ENCODE measurements at places on chromosomes 4 and X. TPM values are rescaled to one million over a fixed set of nuclear protein-coding genes. Genes with fewer than 3 reads are reported as not detected.

The EVC gene
- not detected for total RNA-seq

DNA sequence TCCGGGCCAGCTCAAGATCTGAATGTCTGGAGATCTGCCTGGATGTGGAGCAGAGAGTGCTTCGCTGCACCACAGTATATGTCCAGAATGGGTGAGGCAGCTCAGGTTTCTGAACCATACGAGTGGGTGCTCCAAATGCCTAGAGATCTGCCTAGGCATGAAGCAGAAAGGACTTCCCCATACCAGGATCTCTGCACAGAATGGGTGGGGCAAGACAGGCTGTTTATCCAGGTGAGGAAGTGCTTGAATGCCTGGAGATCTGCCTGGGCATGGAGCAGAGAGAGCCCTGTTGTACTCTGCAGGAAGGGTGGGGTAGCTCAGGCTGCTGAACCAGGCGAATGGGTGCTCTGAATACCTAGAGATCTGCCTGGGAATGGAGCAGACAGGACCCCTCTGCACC is 45.4 kb upstream of the MAGEC2 start:
- DNase-seq: no peak

DNA sequence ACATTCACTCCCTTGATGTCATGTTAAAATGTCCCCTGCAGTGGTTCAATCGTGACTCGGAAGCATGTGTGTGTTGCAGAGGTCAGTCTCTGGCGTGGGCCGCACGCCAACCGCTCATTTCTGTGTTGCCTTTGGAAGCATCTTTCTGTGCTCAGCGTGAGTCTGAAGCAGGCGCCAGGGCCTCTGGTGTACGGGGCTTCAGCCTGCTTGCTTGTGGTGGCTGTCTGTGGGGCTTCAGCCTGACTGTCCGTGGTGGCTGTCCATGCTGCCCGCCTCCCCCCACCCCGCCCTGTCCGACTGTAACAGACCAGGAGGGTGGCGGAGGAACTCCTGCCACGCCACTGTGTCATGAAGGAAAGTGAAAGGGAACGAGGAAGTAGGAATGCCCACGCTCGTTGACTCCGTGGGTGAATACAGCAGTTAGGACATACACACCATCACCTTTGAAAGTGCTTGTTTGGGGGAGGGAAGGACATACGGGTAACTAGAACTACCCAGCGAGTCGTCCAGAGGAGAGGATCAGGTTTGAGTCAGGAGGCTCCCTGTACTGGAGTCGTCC is 14.7 kb upstream of the CLCN4 start:
- DNase-seq: no peak

GRCh38 chrX:25019707-25020390 is 4.1 kb upstream of the ARX start:
- DNase-seq: no peak

The SERTM2 gene
- 0.25 TPM for total RNA-seq

DNA sequence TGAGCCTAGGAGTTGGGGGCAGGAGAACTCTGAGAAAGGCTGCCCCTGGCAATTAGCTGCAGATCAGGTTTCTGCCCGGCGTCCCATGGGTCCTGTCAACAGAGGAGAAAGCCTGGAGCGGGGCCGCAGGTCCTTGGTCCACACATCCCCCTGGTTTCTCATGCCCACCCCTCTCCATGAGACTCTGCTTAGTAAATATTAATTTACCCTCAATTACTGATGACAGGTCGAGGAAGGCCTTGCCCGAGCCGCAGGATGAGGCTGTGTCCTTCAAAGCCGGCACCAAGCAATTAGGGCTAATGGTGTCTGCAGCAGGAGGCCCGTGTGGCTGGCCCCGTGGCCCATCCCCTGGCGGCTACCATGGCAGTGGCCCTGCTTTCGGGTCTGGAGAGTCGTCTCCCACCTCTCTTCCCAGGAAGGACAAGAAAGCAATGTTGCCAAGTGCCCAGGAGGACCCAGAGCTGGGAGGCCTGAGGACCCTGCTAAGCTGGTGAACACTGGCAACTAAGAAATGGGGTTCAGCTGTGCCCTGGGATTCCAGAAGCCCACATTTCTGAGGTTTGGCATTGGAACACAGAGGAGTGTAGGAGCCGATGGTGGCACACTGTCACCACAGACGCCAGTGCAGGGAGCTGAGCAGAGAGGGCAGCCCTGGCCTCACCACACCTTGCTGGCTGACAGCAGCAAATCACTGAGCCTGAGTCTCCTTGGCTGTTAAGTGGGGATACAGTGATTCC is 114.6 kb downstream of the CPZ start:
- DNase-seq: no peak

The SLITRK4 gene
- not detected for total RNA-seq

GRCh38 chrX:1165535-1166196 is 46.8 kb downstream of the CRLF2 start:
- peak; percentile 48 for DNase-seq

The SMIM43 gene
- not detected for total RNA-seq

GRCh38 chrX:100812216-100813158 is 7.7 kb upstream of the CSTF2 start:
- DNase-seq: no peak

DNA sequence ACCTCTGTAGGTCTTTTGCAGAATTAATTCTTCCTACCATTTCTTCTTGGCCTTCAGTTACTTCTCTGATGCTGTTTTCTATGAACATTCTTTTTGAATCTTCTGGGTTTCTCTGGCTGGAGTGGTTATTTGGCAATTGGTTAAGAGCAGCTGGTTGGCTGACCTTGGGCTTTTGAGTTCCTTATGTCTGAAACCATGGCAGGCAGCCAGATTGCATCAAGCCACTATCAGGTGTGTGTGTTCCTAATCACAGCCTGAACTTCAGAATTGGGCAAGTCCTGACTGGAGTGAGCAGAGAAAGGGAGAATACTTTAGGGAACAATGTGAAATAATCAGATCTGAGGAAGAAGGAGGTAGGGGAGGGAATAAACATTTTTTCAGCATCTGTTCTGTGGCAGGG is 90.2 kb downstream of the ARHGAP10 start:
- DNase-seq: no peak

DNA sequence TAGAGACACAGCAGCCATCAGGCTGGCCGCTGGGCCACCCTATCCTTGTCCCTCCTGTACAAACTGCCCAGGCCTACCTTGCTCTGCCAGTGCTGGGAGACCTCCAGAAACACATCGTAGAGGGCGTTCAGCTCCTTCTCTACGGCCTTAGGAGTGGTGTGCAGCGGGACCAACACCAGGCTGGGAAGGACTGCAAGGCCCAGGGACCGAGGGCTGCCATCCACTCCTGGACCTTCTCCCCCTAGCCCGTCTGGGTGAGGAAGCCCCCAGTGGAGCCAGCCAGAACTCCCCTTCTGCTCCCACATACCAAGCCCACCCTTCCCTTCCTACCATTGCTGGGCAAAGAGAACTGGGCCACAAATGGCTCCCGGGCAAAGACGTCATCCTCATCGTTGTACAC is 5.0 kb downstream of the RPL10 start:
- no peak for DNase-seq

GRCh38 chrX:127459790-127460189 is 592.4 kb downstream of the ACTRT1 start:
- DNase-seq: no peak

DNA sequence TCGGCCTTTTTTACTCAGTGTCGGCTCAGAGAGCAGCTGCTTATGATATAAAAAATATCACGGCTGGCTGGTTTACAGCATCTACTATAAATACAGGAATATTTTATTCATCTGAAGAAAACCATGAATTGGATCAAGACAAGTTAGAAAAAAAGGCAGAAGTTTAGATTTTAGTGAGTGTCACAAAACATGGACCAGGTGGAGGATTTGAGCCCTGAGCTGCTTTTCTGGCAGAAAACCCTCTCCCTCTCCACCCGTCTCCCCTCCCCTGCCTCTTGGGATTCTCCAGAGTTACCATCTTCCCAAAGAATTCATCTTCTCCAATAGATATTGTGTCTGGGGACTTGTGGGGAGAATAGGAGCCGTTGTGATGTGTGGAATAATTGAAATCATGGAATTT is 142.8 kb upstream of the RAI2 start:
- DNase-seq: no peak

The GAGE12H gene
- not detected for total RNA-seq

DNA sequence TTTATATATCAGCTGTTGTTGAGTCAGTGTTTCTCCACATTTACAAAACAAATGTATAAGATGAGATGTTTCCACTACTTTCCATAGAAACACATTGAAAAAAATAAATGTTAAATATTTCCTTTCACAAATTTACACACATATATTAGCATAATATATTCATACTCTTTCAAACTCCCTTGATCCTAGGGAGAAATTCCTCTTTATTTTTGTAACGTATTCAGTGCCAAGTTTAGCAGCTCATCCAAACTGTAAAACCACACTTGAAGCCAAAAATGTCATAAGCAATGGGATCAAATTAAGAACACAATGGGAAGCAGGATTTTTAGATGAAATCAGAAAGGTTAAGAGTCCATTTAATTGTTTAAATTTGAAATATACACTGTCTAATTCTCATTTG is 381.1 kb upstream of the MAD2L1 start:
- DNase-seq: no peak

DNA sequence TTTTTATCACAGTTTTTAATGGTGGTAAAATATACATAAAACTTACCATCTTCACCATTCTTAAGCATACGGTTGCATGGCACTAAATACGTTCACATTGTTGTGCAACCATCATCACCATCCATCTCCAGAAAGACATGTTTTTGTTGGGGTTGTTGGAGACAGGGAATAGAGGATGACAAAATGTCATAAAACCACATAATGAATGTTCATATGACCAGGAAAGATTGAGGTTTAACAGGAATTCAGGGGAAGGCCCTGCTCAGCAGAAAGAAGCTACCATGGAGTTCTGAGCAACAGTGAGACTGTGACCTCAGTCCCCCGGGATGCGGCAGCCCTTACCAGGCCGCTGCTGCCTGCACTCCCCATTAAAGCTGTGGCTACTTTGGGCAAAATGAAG is 63.9 kb upstream of the TRIM2 start:
- no peak for DNase-seq

GRCh38 chr4:41575207-41575606 is 37.2 kb downstream of the LIMCH1 start:
- DNase-seq: no peak

- no peak for DNase-seq
Observed at GRCh38 chrX:100710816-100711215, 21.1 kb downstream of the SYTL4 start.

DNA sequence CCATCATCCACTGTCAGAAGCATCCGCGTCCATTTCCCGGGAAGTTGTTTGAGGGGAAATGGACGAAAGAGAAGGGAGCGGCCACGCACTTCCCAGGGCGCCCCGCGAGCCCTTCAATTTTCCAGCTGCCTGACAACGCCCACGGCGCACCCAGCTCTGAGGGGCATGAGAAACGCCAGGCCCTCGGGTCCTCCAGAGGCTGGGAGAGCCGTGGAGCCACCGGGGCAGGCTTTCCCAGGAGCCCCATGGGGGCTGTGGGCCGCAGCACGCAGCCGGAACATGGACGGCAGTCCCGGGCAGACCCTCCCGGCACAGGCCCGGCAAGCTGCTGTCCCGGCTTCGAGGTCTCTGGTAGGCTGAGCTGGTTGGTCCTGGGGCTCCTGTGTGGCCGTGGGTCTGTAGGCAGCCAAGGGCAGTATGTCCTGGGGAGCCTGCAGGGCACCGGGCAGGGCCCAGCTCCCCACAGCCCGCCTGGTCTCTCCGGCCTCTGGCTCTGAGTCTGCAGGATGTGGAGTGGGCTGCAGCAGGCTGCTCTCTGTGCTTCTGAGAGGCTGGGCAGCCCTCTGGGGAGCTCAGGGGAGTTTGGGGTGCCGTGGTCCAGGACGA is 115.2 kb downstream of the FAM53A start:
- DNase-seq: no peak

The RTL3 gene
- total RNA-seq: not detected

GRCh38 chrX:78931814-78932213 is 13.4 kb upstream of the P2RY10 start:
- DNase-seq: no peak

DNA sequence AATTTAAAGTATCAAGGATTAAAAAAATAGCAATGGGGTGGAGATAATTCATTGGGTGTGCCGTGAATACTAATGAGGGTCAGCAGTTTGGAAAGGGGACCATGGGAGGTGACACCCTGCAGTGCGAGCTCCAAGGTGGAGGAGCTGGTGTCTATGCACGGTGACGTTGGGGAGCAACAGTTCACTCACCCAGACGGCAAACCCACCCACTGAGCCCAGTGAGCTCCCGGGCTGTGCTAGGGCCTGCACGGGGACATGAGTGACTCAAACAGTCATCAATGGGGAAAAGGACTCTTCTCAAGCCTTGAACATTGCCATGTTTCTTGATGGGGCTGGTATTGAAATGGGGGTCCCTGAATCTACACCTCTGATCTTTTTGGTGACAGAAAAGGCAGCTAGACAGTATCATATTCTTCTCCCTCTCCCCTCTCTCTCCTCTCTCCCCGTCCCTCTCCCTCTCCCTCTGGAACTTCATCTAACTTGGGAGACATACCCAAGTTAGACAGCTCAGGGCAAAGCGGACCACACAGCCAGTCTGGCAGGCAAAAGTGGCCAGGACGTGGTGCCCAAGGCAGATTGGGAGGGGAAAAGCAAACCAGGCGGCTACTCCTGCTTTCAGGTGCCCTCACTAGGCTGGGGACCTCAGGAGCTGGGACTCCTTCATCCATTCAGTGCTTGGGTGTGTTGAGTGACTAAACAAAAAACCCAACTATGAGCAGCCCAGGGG is 26.3 kb upstream of the PPP2R2C start:
- no peak for DNase-seq

The GABRQ gene
- 0.05 TPM for total RNA-seq

DNA sequence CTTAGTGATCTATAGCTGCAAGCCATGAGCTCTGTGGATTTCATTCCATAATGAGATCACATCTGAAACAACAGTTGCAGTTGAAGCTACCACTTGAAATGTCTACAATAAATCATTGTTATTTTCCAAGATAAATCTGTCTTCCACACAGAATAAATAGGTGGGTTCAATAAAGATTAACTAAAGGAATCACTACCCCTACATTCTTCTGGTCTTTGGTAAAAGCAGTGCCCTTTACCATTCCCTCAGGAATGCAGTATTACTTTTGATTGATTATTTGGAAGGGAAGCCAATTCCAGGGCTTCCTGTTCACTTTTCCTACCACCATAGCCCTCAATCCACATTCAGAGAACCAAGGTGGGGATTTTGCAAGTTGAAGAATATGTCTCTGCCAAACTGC is 38.9 kb upstream of the MAP9 start:
- DNase-seq: no peak

- DNase-seq: peak; percentile 69
Observed at GRCh38 chr4:25861951-25862410, 807 bp downstream of the SEL1L3 start.

- DNase-seq: no peak
Observed at GRCh38 chrX:17030580-17031270, 84.3 kb downstream of the REPS2 start.
